ENCODE measurements at places on chromosomes 4 and X.

DNA sequence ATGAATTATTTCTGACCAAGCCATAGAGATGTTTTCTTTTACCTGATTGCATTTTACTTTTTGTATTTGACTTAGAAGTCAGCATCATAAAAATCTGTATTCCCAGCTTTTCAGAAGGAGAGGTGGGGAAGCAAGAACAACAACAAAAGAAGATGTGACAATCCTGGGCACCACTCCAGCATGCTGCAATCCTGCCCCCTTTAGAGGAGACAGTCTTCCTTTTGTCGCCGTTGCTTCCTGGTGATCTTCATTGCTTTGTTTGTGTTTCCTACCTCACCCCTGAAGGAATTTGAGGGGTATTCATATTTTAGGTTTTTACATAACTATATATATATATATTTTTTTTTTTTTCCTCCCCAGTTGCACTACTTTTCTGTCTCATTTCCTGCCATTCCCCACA is 3.7 kb downstream of the QRFPR start:
- no peak for DNase-seq

DNA sequence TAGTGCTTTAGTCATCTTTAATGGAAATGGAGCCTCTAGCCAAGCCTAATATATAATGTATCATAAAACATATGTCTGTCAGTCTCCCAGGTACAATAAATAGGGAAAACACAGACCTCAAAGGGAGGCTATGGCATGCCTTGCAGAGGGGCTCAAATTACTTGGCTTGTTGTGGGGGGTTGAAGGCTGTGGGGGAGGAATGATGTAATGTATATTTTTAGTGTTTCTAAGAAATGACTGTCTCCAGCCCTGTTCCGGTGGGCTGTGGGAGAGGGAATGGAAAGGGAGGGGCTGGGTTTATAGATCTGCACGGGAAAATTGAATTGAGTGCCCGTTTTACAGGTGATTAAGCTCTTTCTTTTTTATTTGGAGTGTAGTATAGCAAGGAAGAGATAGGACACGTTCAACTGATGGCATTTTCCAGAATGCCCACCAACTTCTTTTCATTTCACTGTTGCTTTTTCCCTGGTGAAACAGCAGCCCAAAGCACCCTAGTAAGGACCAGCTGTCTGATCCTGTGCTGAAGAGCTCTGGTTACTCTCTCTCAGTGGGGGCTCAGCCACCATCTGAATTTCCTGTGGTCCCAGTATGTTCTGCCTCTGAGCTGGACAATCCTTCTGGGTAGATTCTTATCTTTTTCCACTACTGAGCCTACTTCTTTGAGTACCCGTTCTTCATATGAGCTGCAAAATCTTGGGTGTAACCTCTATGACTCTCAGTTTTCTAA is 220.7 kb upstream of the CASK start:
- DNase-seq, result no peak

GRCh38 chr4:139863531-139863930 is 197.9 kb downstream of the MGST2 start:
- no peak for DNase-seq

- DNase-seq, result peak; percentile 50
Measured at GRCh38 chr4:53541577-53542206, 49.6 kb downstream of the LNX1 start.

- no peak for DNase-seq
Measured at GRCh38 chrX:154738011-154738738, 12.7 kb downstream of the GAB3 start.

All from NCI-H2081 (cell line).